ENCODE measurements at places on chromosomes 3 and 15.

GRCh38 chr3:183247011-183247589, 6.0 kb upstream of the B3GNT5 start:
- no peak for DNase-seq

DNA sequence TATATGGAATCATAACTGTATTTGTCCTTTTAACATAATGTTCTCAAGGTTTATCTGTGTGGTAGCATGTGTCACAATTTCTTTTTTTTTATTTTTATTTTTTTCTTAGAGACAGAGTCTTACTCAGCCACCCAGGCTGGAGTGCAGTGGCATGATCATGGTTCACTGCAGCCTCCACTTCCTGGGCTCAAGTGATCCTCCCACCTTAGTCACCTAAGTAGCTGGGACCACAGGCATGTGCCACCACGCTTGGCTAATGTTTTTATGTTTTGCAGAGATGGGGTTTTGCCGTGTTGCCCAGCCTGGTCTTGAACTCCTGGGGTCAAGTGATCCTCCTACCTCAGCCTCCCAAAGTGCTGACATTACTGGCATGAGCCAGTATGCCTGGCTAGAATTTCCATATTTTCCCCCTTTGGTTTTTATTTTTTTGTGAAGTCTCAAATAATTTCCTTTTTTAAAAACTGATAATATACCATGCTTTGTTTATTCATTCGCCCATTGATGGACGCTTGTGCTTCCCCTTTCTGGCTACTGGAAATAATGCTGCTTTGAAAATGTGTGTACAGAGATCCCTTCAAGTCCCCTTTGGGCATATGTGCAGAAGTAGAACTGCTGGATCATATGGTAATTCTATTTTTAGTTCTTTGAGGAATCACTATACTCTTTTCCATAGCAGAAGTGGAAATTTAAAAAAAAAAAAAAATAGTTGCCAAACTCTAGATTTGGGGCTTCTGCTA, 28.4 kb downstream of the TMEM40 start:
- DNase-seq, result no peak

DNA sequence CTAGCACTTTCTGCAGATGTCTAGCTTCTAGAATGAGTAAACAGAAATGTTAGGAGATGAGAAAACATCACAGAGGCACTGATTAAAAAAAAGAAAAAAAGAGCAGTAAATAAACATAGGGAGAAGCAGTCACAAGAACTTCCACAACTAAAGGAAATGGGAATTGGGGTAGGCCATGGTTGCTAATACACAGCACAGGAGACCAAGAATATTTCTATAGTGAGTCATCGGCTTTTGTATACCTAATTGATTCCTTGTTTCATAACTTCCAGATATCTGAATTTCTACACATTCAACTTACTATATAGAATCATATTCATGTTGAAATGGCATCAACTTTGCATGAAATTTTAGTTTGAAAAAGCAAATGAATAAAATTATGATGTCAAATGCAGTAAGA, 47.3 kb upstream of the TCF12 start:
- DNase-seq, result no peak

DNA sequence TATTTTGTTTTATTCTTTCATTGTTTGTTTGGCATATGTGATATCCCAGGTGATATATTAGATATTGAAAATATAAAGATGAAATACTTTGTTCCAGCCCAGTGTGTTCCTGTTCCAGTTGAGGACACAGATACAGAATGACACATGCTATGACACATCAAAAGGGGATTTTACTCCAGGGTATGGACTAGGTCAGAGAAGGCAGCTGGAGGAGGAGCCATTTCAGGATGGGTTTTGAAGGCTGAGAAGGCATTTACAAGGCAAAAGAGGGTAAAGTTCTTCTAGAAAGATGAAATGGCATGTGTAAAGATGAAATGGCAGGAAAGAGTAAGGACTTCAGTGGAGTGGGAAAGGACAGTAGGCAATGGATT, 163.8 kb downstream of the ZIC1 start:
- no peak for DNase-seq

DNA sequence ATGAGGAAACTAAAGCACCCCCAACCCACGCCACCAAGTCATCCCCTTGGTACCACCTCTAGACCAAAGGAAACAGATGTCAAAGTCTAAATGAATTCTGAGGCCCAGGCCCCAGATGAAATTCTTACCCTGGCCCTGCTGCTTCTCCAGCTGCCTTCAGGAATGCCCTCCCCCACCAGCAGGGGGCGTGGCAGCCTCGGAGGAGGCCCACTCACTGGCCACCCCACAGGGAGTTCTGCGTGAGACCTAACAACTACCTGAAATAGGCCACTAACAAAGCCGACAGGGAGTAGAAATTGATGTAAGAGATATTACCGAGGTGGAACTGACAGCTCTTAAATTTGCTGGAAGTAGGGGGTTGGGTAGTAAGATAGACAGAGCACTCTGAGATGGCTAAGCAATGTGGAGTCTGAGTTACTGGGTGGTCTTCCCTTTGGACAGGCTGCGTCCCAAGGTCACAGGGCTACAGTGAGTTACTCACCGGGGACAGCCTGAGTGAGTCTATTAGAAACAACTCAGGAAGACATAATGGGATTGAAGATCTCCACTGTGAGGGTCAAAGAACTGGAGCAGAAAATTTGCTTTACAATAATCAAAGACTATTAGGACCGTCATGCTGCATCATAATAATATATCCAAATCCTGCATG, 240.7 kb downstream of the SHOX2 start:
- DNase-seq, result peak; percentile 38

DNA sequence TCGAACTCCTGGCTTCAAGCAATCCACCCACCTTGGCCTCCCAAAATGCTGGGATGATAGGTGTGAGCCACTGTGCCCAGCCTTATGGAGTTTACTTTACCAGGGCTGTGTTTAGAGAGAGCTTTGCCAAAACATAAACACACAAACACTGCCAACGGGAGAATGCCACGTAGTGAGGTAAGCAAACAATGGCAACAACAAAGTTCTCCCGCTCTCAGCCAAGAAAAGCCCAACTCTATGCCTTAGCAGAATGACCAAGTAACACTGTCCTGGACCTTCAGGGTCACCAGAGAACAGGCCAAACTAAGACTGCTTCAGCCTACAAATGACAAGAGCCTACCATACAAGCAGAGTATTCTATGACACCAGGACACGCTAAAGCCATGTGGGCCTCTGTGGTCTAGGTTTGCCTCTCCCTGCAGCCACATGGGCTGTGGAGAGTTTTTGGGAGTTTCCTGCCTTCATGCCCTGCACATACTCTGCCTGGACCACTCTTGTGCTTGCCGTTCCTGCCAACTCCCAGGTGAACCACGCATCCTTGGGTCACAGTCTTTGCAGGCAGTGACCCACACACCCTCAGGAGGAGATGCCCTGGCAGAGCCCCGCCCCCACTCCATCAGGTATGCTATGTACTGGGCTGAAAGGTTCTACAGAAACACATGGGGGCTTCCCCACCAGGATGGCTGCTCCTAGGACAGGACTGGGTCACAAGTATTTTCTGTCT, 21.6 kb upstream of the CNBP start:
- DNase-seq, result no peak

- no peak for DNase-seq
These were observed 539.3 kb upstream of the LMCD1 start for GRCh38 chr3:7962301-7962700.

GRCh38 chr15:79916502-79917132, 19.8 kb upstream of the MTHFS start:
- DNase-seq, result no peak

DNA sequence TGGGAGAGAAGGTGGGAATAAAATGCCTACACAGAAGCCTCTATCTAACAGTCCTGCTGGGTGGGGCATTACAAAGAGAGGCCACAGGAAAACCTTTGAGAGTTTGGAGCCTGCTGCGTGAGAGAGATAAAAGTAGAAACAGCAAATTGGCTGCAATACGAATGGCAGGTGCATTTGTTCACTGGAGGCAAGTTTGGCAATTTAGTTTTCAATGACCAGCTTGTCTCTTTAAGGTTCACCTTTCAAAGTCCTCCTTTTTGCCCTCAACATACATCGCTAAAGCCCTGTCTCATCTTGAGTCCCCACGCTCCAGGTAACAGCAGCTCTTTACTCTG, 405.7 kb downstream of the LSAMP start:
- no peak for DNase-seq

DNA sequence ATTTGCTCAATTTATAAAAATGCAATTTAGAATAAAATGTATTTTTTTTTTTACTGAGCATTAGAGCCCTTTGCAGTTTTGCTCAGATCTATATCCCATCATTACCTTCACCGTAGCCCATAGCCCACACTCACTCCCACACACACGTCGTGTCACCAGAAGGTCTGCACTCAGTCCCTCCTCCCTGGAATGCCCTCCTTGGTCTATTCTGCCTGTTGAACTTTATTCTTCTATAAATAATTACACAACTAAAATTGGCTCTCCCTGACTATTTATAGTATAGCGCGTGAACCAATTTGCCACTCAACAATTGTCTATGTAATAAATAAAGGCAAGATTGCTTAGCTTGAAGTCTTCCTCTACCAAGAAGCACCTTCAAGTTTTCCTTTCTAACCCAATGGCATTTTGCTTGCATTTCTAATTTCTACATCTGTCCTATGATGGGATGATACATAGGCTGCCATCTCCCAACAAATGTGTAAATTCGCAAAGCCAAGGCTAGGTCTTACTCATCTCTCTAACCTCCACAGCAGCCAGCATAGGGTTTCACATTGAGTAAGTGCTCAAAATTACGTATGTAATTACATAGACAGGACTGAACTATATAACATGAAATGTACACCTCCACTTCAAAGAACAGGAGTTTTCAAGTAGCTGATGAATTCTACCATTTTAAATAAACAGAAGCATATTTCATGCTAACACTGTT, 172.0 kb upstream of the HES1 start:
- DNase-seq, result no peak

GRCh38 chr3:110623571-110623970, 448.0 kb upstream of the NECTIN3 start:
- no peak for DNase-seq

GRCh38 chr15:100434561-100434960, 92.8 kb upstream of the ADAMTS17 start:
- DNase-seq, result no peak

DNA sequence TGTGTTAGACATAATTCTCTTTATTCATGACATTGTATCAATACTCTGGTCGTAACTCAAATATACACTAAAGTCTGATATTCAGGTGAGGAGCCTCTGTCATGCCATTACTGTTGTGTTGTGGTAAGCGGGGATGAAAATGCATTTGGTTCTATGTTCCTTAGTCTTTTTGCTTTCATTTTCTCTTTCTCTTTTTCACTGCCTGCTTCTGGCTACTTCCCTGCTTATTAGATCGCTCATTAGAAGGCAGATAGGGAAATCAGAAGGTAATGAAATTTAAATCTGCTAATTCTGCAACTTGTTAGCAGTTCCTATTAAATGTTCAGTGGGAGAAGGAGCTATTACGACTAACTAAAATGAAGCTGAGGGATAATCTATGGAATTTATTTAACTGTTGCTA, 345.0 kb downstream of the GRM7 start:
- no peak for DNase-seq

- no peak for DNase-seq
These were observed 26.1 kb upstream of the MANF start for GRCh38 chr3:51358981-51359380.

DNA sequence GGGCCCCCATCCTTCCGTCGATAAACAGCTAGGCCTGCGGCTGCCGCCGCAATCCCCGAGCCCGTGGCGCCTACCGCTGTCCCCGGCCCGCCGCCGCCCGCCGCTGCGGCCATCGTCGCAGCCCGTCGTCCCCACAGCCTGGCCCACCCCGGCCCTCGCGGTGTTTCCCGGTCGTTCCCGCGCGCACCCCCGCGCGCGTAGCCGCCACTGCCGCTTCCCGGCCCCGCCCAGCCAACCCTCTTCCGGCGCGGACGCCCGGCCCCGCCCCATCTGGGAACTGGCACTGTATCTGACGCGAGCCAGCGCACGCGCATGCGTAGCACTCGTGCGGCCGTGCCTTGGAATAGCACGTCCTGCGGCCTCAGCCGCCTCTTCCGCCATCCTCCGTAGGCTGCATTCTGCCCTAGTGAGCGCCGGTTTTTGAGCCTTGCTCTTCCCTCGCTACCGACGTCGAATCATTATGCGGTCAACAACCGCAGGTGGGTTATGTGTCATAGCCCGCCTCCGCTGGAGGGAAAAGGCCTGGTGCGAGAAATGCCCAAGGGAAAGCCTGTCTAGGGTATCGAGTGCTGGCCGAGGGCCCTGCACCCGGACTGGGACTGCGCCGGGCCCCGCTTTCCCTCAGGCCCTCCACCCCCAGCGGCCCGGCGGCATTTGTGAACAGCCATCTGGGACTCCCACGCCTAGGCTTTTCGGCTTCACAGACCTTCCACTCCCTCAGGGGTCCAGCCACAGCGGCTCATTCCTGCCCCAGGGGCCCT, at the start of gene SMARCC1:
TSS of gene SMARCC1 (minus strand) at position 209 of the 761 bp plus-strand sequence. CDS start at position 113, 96 bp downstream.
- DNase-seq, result peak; percentile 83

DNA sequence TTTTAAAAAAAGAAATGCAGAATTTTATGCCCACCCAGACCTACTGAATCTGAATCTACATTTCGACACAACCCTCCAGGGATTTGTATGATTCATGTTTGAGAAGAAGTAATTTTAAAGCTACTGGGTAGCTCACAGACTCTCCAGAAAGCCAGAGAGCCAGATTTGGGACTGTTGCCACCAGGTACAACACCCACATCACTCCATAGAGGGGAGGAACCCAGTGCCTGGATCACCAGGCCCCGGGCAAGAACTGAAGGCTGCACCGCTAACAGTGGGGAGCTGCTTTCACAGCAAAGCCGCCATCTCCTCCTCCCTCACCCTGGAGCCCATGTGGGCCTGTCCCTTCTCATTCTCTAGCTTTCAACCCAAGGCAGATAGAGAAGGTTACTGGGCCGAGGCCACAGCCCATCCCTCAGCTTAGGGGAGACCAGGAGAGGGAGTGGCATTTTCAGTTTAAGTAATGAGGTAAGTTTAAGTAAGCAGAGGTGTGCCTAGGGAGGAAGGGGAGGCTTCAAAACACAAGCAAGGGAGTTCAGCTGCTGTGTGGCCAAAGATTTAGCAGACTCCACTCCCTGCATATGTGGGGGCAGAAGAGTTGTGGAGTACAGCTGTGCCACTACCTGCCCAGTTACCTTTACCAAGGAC, 109.8 kb downstream of the IL12A start:
- no peak for DNase-seq

DNA sequence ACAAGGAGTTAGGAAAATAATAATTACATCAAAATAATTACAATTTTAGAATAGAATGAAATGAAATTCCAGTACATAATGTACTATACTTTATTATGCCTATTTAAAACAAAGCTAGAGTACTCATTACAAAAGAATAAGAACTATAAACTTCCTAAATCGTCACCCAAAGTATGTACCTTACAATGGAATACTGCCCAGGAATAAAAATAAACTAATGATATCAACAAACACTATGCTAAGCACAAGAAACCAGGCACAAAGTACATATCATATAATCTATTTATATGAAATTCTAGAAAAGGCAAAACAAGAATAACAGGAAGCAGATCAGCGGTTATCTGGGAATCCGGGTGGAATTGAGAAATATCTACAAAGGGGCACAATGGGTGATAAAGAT, 84.7 kb downstream of the MYO9A start:
- DNase-seq, result no peak

GRCh38 chr15:79311901-79312553, 1.1 kb downstream of the TMED3 start:
- no peak for DNase-seq

- no peak for DNase-seq
These were observed 268.9 kb downstream of the SHOX2 start for GRCh38 chr3:157837336-157837735.

- DNase-seq, result no peak
These were observed 354.4 kb downstream of the TUSC7 start for GRCh38 chr3:117063930-117064329.

Data from DMS153 (cell line).